NCI-H187 (cell line): ENCODE measurements at places on chromosomes 11 and 22.

GRCh38 chr11:74035264-74035663, 26.4 kb upstream of the UCP3 start:
- DNase-seq: no peak

DNA sequence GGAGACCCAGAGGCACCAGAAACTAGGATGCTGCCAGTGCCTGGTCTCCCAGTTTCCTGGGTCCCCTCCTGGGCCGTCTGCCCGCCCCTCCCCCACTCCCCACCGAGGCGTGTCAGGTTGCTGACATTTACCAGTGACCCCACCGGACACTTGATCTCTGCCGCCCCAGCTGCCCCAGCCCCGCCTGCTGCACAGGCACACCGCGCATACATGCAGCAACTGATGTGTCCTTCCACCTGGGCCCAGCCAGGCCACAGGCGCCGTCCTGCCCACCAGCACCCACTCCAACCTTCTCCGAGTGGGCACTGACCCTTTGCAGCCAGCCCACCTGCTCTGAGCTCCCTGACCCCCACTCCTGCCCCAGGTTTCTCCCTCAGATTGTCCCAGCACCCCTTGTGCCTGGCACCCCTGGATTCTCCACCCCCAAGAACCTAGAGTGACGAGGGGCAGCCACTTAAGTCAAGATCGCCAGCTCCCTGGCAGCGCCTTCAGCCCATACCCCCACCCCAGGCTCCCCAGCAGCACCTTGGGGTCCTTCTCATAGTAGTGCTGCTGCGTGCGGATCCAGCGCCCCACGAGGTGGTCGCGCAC, 548 bp downstream of the PYGM start:
- no peak for DNase-seq

DNA sequence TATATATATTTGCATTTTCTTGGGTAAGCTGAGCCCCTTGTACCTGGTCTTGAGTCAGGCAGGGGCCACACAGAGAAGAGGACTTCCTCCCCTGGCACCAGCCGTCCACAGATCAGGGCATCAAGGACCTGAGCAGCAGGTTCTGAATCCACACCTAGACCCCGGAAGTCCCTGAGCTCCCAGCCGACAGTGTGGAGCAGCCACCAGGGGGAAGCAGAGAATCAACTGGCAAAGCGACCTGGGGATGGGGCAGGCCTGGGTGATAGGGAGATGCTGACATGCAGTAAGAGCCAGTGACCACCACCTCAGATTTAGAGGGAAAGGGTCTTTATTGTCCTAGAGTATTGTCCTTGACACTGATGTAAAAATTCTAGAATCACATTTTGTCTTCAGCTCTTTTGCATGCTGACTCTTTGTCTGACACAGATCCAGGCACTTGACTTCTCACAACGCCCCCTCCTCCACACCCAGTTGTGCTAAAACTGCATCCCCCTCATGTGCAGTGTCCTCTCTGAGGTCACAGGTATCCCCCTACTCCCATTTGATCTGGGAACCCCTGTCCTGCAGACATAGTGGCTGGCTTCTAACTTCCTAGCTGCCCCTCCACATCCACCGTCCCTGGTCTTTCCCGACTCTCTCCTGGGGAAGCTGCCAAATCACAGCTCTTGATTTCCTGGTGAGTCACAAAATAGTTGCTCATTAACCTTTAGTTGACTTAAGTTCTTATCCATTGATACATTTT, 109.3 kb downstream of the GGTLC2 start:
- no peak for DNase-seq

DNA sequence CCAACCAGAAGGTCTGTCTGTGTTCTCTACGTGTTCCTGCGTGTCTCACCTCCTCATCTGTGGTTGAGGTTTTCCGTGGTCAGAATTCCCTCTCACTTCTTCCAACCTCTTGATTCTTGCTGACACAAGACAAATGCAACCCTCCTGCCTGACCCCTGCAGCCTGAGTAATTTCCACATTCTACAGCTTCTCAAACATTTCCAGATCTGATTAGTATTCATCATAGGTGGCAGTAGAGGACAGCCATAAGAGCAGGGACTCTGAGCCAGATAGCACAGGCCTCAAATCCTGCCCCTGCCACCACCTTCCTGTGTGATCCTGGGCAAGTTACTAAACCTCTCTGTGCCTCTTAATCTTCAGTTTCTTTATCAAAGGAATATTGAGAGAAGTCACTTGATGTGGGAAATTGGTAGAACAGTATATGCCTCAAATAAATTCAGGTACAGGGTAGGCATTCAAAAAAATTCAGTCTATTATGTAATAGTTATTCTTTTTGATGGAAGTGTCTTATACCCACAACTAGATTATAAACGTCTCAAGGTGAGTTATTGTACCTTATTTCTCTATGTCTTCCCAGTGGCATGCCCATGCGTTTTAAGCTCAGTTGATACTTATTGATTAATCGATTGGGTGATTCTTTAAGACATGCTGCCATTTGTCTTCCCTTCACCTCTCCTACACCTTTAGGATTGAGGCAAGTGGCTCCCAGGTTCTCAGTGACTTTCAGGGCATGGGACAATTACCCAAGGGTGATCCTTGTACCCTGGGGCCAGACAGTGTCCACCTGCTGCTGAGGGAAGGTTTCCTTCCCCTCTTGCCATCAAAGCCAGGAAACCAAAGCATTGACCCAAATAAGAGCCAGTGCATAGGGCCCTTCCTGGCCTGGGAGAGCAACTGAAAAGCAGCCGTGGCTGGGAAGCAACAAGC, 19.6 kb downstream of the POU2AF1 start:
- no peak for DNase-seq

- no peak for DNase-seq
These were observed 12.1 kb upstream of the BBOX1 start for GRCh38 chr11:27028561-27028965.

- DNase-seq: no peak
These were observed 111.5 kb downstream of the SWAP70 start for GRCh38 chr11:9775398-9775779.

- no peak for DNase-seq
These were observed at the start of gene DESI1 for GRCh38 chr22:41620589-41621098. Gene DESI1 (minus strand): TSS chr22:41621043. CDS start chr22:41620839, 204 bp downstream.

- no peak for DNase-seq
These were observed 1245.6 kb upstream of the RAG2 start for GRCh38 chr11:37843603-37844002.

GRCh38 chr11:70220136-70220535, 17.0 kb downstream of the FADD start:
- no peak for DNase-seq

DNA sequence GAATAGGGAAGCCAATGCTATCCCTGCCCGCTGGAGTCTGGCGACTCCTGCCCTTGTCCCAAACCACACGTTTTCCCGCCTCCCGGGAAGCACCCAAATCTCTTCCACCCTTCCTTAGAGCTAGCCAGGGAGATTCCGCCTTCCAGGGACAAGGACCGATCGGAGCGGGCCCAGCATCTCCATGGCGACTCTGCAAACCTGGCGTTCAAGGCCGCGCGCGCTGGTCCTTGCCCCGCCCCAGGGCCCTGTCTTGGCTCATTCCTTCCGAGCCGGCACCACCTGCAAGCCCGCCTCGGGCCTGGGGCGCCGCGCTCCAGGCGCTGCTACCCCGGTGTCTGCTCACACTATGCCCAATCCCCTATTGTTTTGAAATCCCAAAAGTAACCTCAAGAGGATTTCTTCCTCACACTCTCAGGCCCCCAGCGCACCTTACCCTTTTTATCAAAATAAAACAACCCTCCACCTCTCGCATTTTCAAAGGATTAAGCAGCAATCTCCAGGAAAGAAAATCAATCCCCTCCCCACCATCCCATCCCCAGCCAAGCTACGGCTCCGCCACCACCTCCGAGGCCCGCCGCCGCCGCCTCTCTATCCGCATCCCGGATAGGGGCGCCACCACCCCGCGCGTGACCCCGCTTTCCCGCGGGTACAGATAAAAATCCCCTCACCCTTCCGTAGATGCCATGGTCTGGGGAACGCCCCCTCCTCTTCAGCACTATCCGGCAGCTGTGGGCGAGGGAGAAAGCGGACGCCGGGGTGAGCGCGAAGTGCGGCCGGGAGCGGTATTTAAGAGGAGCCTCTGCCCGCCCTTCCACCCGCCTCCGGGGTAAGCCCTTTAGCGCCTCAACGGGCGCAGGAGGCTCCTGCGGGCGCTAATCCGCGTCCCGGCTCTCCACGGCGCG, 825 bp downstream of the SLC1A2 start:
- DNase-seq: no peak

- no peak for DNase-seq
These were observed 257.3 kb upstream of the ISX start for GRCh38 chr22:34808618-34809017.

GRCh38 chr22:40388231-40388630, 17.8 kb downstream of the SGSM3 start:
- DNase-seq: no peak

DNA sequence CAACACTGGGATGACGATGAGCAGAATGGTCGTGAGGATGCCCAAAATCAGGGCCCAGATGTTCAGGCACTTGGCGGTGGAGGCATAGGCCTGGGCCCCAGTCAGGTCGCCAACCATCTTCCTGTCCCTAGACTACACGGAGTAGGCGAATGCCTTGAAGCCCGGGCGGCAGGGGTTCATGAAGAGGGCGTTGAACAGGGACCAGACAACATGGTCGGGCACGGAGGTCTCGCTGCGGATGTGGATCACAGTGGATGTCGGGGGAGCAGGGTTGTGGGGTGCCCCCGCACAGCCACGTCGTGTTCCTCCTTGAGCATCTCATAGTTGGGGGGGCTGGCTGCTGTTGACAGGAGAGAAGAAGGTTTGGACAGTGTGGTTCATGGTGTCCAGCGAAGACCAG, 9.5 kb downstream of the MYEOV start:
- DNase-seq: no peak

DNA sequence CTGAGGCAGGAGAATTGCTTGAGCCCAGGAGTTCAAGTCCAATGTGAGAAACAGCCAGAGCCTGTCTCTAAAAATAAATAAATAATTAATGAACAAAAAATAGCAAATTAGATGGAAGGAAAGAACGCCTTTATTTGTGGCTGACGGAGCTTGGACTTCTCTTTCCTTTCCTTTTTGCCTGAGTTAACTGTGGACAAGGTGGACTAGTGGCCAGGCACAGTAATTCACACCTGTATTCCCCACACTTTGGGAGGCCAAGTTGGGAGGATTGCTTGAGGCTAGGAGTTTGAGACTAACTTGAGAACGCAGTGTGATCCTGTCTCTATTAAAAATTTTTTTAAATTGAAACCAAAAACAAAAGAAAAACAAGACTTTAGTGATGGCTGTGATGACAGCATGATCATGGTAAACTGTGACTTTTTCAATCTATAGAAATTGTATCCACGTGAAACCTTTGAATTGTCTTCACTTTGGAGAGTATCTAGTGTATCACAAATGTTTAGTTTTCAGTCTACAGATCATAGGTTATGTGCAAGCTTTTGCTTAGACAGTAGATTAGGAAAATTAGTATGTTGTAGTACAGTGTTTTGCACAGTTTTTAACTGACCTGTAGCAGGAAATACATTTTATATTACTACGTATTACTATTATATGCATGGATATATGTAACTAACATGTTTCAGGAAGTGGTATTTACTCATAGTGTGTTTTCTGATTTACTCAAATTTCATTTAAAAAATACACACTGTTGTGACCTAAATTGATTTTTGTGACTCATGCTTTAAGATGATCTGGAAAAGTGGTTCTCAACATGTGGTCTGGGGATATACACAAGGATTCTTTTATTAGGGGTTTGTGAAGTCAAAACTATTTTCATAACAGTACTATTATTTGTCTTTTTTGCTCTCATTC, 42.1 kb downstream of the KDM2A start:
- DNase-seq: no peak

- DNase-seq: no peak
These were observed 269.2 kb upstream of the SYN3 start for GRCh38 chr22:33327348-33327860.

DNA sequence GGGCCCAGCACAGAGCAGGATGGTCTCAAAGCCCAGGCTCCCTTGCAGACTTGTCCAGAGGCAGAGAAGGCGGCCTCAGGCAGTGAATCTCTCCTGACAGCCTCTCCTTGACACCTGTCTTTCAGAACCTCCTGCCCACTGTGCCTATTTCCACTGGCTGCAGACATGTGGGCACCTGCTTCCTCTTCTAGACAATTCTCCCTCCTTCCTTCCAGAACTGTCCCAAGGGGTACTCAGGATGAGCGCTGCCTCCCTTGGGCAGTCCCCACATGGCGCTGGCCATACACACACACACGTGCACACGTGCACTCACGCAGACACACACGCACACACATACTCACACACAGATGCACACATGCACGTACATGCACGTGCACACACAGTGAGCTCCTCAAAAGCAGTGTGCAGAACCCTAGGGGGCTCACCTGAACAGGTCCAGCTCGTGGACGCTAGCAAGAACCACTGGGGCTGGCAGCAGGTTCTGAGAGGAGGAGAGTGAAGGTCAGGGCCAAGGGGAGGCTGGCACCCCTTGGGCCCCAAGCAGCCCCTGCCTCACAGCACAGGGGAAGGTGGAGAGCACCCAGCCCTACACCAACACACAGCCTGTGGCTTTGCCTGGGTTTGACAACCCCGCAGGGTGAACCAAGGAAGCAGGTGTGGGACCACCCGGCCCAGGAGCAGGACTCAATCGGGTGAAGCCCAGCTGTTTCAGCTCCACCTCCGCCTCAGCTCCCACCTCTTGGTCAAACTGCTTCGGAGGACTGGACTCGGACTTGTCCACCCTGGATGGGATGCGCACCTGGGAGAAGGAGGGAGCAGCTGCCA, 8.1 kb upstream of the PLXNB2 start:
- DNase-seq: no peak

DNA sequence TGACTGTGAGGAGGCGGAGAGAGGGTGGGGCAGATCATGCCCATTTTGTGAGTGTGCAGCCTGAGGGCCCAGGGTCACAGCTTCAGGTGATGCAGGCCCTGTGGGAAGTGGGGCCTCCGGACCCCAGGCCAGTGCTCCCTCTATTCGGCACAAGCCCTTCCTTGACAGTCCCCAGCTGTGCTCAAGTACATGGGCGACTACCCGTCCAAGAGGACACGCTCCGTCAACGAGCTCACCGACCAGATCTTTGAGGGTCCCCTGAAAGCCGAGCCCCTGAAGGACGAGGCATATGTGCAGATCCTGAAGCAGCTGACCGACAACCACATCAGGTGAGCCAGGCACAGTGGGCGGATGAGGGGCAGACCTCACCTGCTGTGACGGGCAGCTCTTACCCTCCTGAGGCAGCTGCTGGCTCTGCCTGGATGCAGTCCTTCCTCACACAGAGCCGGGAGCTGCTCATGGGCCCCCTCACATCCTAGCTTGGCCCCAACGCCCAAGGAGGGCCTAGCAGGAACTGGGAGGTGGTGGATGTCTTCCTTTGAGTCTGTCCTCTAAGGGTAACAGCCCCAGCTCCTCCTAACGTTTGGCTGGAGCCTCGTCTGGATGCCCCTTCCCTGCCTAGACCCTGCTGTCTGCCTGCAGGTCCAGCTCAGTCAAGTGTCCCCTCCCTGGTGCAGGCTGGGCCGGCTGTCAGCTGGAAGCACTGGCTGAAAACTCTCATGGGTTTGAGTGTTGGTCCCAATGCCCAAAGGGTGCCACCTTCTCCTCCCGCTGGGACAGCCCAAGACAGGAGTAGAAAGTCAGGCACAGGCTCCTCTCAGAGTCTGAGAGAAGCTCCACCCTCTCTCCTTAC, 76.1 kb downstream of the MYO7A start:
- DNase-seq: no peak

GRCh38 chr22:24444251-24444650, 16.9 kb downstream of the ADORA2A start:
- DNase-seq: no peak

GRCh38 chr11:122803716-122804115, 34.6 kb upstream of the CRTAM start:
- no peak for DNase-seq

GRCh38 chr11:112179601-112180000, 4.3 kb downstream of the BCO2 start:
- DNase-seq: no peak

GRCh38 chr11:32895471-32895870, 2.9 kb downstream of the QSER1 start:
- DNase-seq: no peak
